ENCODE measurements at places on chromosomes 1 and 21.

GRCh38 chr1:169108863-169109560 lies 2.5 kb downstream of the ATP1B1 start:
- DNase-seq = no peak

DNA sequence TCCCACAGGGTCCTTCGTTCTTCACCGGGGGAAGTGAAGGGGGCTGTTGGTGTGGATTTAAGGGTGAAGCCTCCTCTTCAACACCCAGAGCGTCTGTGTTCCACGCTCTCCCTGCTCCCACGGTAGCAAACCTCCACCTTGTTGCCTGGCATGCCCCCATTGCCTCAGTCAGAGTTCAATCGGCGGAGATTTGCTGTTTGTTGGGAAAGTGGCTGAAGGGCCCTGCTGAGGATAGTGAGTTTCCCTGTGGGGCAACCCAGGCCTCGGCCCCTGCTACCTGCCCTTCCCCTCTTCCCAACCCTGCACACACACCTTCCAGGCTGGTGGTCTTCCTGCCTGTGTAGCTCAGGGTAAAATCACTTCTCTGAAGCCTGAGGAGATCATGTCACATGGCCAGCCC lies 60.5 kb downstream of the TOR1AIP2 start:
- DNase-seq = no peak

DNA sequence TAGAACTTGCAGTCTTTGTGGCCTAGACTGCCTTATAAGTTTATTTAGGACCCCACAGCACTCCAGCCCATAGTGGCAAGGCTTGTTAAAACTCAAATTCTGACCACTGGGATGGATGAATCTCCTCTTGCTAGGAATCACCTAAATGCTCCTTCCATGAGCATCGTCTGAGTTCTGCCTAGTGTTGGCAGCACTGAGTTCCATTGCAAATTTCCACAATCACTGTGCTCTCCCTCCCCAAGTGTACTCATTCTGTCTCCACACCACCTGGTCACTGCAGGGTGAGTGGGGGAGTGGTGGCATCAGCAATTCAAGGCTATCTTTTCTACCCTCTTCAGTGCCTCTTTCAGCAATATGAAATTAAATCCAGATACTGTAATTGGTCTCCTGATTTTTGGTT lies 46.7 kb upstream of the PTBP2 start:
- DNase-seq = no peak

GRCh38 chr1:58457023-58457635 lies 89.4 kb downstream of the OMA1 start:
- DNase-seq = no peak

- peak; percentile 89 for DNase-seq
Measured at GRCh38 chr1:172496678-172497077, 36.3 kb upstream of the SUCO start.

DNA sequence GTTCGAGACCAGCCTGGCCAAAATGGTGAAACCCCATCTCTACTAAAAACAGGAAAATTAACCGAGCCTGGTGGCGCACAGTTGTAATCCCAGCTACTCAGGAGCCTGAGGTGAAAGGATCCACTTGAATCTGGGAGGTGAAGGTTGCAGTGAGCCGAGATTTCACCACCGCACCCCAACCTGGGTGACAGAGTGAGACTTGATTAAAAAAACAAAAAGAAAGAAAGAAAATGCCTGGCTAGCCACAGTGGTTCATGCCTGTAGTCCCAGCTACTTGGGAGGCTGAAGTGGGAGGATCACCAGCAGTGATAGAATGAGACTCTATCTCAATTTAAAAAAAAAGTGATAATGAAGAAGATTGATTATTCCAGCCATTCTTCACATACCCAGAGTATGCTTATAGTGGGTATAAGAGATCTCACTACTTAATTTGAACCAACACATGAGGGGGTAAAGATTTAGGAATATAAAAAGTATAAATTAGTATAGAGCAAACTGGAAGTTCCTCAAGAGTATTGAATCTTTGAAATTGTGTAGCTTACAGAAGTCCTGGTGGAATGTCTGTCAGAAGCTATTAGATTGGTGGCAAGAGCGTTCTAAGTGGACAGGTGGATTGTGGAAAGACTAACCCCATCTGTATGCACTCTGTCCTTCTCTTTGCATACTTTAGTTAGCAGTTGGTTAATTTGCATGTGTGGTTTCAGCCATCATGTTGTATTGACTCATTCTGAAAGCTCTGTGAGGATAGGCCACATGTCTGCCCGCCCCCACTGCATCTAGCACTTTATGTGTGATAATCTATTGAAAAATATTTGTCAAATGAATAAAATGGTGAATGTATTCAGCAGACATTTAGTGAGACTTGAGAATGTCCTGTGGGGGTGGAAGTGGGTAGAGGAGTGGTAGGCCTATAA lies 25.0 kb downstream of the RLF start:
- peak; percentile 57 for DNase-seq

- no peak for DNase-seq
Measured at GRCh38 chr1:76285578-76286135, 211.1 kb downstream of the ST6GALNAC3 start.

GRCh38 chr1:184222652-184223052 lies 164.2 kb upstream of the C1orf21 start:
- DNase-seq = peak; percentile 39

- peak; percentile 92 for DNase-seq
Measured at GRCh38 chr1:51897699-51898031, 19.1 kb upstream of the NRDC start.

DNA sequence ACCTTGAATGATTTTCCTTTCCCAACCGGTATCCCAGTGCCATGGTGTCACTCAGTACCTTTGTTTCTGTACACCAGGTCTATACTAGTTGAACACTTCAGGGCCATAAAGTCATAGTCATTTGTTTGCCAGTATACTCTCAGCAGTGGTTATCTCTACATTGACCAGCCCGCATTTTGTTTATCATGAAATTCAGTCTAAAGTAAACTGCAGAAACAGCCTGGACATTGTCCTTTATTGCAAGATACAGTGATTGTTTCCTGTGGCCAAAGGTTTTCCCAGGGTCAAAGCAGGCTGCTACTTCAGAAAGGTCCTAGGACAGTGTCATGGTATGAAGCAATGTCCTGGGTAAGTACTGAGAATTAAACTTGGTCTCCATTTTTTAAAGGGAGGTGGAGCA lies 407.4 kb downstream of the RWDD3 start:
- DNase-seq = no peak

- no peak for DNase-seq
Measured at GRCh38 chr1:202156590-202156989, 3.8 kb downstream of the PTPN7 start.

DNA sequence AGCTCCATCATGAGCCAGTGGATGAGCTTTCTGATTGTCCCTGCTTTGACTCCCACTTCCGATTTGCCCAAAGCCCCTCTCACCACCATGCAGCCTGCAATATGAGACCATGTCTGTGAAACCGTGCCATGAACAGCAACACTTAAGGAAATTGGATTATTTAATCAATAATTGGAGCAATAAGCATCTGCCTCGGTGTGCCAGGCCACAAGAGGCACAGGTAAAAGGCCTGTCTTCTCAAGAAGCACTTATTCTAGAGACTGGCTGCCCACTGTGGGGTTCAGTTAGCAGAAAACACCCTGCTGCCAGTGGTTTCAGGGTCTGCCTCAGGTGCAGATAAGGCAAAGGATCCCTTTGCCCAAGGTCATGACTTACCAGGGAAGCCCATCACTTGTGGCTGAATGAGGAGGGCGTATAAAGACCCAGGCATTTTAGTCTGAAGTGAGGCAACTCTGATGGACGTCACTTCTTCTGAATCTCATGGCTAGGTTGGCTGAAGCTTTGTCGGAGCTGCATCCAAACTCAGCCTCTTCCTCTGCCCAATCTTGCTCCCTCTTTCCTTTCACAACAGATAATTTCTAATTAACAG lies 7.1 kb upstream of the CHI3L2 start:
- no peak for DNase-seq

DNA sequence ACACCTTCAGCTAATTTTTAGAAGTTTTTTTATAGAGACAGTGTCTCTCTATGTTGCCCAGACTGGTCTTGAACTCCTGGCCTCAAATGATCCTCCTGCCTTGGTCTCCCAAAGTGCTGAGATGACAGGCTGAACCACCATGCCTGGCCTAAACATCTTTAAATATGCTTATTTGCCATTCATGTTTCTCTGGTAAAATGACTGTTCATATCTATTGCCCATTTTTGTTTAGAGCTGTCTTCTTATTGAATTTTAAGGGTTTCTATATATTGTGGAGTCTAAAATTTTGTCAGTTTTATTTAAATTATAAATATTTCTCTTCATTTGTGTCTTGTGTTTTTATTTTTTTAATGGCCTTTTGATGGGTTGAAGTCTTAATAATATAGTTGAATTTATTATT lies 3.0 kb upstream of the PM20D1 start:
- DNase-seq = no peak

DNA sequence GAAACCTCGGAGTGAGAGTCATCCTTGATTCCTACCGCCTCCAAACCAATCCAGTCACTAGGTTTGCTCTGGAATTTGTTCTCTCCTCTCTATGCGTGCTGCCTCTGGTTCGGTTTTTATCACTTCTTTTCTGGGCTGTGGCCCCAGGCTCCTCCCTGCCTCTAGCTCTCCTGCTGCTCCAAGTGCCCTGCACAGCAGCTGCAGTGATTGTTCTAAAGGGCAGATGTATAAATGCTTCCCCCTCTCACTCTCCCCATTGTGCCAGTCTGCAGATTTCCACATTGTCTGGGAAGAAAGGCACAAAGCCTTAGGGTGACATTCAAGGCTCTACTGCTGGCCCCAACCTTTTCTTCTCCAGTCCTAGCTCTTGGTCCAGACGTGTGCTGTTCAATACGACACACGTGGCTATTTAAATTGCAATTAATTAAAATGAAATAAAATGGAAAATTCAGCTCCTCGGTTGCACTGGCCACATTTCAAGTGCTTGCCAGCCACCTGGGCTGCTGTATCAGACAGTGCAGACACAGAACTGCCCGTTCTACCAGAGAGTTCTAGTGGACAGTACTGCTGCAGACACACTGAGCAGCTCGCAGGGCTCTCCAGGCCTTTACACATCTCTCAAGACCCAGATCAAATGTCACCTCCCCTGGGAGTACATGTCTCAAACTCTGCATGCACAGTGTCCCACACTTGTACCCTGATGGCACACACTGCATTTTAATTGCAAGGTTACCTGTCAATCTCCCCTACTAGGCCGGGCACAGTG lies 12.4 kb downstream of the TRIM62 start:
- no peak for DNase-seq

DNA sequence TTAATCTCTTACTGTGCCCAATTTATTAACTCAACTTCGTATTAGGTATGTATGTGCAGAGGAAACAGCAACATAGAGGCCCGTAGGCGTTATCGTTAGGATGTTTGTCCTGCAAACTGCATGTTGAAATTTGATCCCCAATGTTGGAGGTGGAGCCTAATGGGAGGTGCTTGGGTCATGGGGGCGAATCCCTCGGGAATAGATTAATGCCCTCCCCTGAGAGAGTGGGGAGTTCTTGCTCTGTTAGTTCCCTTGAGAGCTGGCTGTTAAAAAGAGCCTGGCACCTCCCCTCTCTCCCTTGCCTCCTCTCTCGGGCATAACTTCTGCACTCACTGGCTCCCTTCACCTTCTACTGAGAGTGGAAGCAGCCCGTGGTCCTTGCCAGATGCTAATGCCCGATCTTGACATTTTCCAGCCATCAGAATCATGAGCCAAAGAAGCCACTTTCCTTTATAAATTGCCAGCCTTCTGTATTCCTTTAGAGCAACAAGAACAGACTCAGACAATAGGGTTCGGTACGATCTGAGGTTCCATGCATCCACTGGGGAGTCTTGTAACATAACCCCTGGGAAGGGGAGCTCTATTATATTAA lies 149.0 kb upstream of the RAB4A start:
- DNase-seq = no peak

GRCh38 chr1:22576617-22577016 lies 13.3 kb downstream of the EPHA8 start:
- no peak for DNase-seq

DNA sequence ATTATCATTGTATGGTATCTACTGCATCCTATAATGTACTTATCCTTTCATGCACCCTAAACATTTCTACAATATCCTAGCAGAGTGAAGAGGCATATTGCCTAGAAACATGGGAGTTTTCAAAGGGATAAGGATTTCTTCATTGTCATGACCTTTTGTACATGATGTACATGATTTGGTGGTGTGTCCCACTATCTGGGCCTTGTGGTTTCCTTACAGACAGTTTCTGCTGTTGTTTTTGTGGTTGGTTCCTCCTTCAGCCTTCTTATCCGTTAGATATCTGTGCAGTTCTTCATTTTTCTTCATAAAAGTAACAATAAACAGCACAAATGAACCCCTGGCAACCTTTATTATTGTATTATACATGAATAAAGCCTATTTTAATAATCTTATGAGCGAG lies 70.4 kb upstream of the BACH1 start:
- DNase-seq = peak; percentile 96

- DNase-seq = peak; percentile 99
Measured at GRCh38 chr1:164558461-164559341, at the start of gene PBX1. Gene PBX1, plus strand, starts transcription at chr1:164559184.

GRCh38 chr1:41611068-41611931 lies 126.8 kb upstream of the EDN2 start:
- DNase-seq = no peak

- DNase-seq = no peak
Measured at GRCh38 chr1:226604560-226605317, 56.2 kb downstream of the STUM start.
